ENCODE measurements at places on chromosomes 1 and 21. TPM values are rescaled to one million over a fixed set of nuclear protein-coding genes. Genes with fewer than 3 reads are reported as not detected.

- DNase-seq: no peak
Measured at GRCh38 chr1:243667591-243667990, 182.5 kb downstream of the AKT3 start.

DNA sequence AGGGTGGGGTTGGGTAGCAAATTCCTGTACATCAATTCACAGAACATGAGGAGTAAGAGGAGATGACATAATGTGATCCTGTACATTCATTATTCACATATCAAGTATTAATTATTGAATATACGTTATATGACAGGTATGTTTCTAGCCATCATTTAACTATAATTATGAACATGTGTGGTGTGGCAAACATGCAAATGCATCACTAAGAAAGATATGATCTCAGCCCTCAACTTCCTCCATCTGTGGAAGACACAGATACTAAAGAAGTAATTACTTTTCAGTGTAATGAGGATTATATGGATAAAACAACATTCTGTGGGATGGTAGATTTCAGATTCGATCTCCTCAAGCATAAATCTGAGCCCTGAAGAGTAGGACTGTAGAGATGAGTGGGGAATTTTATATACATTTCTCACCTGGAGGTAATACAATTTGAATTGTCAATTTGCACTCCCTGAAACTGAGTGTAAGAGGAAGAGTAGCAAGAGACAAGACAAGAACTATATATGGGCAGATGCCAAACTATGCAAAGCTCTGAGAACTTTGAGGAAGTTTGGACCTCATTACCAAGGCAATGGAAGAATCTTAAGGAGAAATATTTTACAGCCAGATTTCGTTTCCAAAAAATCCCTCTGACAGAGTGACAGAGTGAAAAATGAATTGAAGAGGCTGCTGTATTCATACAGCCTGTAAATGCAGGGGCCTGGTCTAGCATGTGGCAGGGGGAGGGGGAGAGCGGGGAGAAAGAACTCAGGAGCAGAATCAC is 275.5 kb downstream of the TPR start:
- no peak for DNase-seq

GRCh38 chr1:26529405-26529654 is 231 bp upstream of the RPS6KA1 start:
- DNase-seq: no peak

GRCh38 chr1:169928438-169929209 is 34.9 kb upstream of the SCYL3 start:
- DNase-seq: no peak

- DNase-seq: no peak
Measured at GRCh38 chr1:185396126-185396525, 79.1 kb upstream of the IVNS1ABP start.

DNA sequence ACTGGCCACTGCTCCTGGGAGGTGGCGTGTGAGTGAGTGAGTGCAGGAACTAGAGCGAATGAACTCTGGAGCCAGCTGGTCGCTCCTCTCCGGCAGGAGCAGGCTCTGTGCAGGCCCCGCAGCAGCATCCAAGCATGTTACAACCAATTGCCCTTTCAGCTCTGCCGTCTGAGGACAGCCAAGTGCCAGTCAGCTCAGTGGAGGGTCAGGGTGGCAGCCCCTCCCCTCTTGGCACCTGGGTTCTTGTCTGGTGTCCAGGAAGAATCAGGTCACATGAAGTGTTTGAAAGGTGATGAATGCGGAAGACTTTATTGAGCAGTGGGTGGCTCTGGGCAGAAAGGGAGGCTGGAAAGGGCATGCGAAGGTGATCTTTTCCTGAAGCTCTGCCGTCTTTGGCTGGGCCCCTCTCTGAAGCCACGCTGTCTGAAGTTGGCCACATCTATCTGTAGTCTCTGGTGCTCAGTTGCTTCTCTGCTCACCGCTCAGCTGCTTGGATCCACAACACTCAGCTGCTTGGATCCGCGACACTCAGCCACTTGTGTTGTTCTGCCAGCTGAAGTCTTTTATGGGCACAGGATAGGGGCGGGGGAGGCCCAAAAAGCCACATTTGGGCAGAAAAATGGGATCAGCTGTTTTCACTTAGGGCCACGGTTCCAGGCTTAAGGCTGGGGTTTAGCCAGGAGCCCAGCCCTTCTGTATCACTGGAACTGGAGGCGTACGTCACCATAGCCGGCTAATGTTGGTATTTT is 139.8 kb downstream of the ADSS2 start:
- DNase-seq: no peak

DNA sequence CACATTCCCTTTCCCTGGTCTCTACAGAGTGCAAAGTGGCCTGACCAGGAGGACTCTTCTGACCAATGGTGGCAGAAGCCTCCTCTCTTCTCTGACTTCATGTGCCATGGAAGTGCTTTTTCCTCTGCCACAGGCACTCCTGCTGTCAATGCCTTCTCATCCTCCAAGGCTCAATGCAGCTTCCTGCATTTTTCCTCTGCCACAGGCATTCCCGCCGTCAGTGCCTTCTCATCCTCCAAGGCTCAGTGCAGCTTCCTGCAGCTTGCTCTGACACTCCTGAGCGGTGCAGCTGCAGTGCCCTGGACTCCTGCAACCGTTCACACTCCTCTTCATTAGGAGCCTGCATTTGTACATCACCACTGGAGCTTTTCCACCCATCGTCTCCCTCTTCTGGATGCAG is 4.7 kb upstream of the ADARB1 start:
- no peak for DNase-seq

GRCh38 chr1:167294528-167294927 is 73.8 kb downstream of the POU2F1 start:
- DNase-seq: no peak

DNA sequence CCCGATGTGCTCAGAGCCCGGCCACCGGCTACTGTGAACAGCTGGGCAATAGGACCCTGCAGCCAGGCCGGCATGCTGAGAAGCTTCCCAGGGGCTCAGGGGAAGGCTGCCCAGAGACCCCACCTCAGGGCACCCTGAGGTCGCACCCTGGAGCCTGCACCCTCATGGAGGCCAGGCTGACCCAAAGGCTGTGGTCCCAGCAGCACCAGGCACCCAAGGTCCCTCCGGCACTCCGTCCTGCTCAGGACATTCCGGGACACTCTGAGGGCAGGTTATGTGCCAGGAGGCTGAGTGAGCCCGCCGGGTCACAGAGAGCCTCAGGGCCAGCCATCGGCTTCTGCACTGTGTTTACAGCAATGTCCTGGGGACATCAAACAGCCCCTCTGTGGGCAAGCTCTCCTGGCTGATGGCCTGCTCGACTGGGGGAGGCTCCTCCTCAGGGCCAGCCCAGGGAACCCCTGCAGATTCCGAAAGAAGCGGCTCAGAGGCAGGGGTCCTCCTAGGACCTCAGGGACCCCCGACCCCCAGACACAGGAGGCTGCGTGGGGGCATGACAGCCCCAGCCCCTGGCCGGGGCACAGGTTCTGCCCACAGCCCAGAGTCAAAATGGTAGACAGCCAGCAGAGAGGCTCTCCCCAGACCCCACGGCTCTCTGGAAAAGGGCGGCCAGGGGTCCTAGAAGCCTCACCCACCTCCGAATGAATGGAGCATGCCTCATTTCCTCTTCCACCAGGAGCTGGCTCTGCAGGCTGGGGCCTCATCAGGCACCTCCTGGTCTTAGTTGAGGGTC is 8.2 kb downstream of the SLC19A1 start:
- DNase-seq: peak; percentile 27

DNA sequence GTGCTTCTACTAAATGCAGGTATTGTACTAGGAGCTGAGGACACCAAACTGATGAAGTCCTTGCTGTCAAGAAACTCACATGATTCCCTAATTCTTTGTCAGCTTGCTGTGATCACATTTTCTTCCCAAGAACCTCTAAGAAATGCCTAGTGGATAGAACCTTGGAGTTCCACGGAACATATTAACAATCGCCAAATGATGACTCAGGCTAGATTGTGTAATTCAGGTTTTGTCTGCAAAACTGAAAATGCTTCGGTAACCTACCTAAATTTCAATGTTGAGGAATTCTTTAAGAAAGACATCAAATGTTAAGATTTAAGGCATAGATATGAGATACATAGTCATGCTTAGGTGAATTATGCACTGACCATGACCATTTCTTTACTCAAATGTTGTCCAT is 1.7 kb upstream of the GADD45A start:
- DNase-seq: no peak

- DNase-seq: no peak
Measured at GRCh38 chr1:191907121-191907520, 251.1 kb upstream of the RGS18 start.

- DNase-seq: no peak
Measured at GRCh38 chr1:21157054-21157453, 19.6 kb downstream of the EIF4G3 start.

DNA sequence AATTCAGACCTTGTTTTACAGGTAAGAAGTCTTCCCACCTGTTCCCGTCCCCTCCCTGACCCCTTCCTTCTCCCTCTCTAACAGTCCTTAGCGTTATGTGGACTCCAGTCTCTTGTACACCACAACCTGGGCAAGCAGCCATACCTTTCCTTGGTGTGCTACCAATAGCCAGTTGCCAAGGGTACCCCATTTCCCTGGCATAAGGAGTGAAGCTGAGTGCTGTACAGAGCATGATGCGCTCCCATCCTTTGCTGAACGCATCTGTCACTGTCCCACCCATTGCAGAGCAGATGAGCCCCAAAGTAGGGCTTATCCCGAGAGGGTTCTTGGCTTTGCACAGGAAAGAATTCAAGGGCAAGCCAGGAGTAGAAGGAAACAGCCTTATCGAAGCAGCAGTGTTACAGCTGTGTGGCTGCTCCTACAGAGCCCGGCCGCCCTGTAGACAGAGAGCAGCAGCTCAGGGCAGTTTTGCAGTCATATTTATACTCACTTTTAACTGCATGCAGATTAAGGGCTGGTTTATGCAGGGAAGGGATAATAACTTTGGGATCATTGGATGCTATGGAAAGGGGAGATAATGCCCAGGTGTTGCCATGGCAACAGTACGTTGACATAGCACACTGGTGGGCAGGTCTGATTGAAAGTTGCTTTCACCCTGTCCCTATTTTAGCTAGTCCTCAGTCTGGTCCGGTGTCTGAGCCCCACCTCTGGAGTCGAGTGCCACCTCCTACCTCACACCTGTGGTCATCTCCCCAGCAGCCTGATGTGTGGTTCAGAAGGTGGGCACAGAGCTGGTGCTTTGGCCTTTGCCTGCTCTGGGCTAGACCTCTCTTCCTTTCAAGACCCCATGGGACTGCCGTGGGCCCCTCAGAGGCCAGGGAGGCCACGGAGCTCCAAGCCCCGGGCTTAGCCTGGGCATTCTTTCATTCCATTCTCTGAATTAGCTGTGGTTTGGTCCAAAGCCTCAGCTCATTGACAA is 5.1 kb downstream of the FHAD1 start:
- no peak for DNase-seq

- no peak for DNase-seq
Measured at GRCh38 chr1:188027613-188028012, 1198.9 kb downstream of the PLA2G4A start.

GRCh38 chr1:23601135-23601967 is 42.0 kb upstream of the ID3 start:
- DNase-seq: no peak

DNA sequence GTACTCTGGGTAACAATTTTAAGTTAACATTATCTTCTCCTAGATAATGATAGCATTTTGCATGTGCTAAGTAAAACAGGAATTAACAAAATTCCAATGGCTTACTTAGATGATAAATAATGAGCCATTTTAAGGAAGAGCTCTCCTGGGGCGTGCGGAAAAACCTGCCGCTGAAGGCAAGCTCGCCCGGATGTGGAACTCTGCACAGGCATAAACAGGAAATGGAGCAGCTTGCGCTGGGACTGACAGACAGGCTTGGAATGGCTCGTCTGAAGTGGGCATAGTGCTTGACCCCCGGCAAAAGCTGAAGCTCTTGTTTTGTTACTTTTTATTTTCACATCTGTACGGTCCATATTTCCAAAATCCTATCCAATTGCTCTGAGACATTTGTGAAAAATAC is 169.2 kb downstream of the ZNF281 start:
- no peak for DNase-seq

DNA sequence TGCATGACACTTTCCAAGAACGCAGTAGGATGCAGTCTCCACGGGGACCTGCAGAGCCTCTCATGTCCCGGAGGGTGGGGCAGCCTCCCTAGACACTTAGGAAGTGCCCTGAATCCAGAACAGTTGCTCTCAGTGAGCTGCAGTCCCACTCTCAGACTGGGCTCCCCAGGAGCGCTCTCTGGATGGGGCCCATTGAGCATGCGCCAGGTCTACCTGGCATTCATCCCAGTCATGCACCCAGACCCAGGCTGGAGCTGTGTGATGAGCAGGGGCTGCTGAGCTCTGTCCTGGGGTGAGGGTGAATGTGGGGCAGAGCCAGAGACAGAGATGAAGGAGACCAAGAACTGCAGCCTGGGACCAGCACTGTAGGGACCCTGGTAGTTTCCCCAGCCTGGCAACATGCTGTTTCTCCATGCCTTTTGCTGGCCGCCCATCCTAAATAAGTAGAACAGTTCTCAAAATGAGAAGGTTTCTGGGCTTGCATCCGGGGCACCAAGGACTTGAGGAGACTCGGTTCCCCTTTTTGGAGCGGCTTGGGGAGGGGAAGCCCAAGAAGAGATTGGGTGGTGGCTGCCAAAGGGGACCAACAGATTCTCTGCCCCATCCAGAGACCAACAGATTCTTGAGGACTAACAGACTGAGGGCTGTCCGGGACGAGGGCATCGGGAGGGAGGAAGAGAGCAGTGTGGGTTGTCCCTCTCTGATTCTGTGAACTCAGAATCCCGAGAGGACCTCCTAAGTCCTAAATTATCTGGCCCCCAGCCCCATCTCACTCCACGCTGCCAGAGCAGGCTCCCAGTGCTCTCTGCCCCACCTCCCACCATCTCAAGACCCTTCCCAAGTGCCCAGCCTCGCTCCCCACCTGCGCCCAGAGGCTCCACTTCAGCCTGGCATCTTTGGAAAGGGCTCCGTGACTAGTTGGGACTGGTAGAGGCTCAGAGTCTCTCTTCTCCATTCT is 1.0 kb upstream of the PGLYRP4 start:
- no peak for DNase-seq

DNA sequence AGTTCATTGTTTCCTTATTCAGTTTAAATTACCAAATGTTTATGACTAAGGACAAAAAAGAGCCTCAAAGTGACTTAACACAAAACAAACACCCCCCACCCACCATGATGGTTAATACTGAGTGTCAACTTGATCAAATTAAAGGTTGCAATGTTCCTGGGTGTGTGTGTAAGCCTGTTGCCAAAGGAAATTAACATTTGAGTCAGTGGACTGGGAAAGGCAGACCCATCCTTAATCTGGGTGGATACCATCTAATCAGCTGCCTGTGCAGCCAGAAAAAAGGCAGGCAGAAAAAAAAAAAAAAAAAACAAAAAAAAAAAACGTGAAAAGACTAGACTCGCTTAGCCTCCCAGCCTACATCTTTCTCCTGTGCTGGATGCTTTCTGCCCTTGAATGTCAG is 543.4 kb downstream of the NEGR1 start:
- no peak for DNase-seq

Gene AIRE
- not detected for total RNA-seq

Gene PYCR2
- 21.8 TPM for total RNA-seq

Gene C1QA
- total RNA-seq: 60.4 TPM

Gene TSPAN1
- 106 TPM for total RNA-seq

Gene KCNK1
- 5.8 TPM for total RNA-seq

Gene SLC44A5
- total RNA-seq: not detected

Gene PDC
- total RNA-seq: not detected

Gene EPS15
- 49.8 TPM for total RNA-seq

Measured in stomach (tissue), 19 donors.